ENCODE measurements at places on chromosomes 7 and 10.

- DNase-seq = no peak
Observed at GRCh38 chr7:40833888-40834234, 699.1 kb downstream of the SUGCT start.

DNA sequence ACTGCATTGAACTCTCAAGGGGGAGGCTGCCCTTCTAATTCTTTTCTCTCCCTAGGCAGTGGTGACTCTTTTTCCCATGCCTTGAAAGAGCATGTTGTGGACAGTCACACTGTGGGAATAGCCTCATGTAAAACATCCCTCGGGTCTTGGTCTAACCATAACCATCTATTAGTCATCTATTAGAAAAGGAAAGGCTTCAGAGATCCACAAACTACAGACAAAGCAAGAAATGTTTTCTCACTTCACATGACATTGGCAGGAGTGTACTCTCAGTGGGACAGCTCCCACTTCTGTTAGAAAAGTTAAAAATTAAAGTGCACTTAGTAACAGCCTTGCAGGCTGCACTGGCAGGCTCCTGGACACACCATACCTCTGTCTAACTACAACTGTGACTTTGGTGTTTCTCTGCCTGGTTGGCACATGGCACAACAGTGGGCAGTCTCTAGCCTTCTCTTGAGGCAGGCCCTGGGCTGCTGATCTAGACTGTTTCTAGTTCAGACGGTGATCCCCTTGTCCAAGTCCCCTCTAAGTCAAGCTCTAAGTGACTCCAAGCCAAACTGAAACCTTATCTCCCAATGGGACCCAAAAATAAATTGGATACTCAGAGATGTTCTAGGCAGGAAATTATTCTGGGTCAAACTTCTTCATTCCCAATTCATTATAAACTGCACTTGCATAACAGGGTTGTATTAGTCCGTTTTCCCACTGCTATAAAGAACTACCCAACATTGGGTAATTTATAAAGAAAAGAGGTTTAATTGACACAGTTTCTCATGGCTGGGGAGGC, 57.9 kb upstream of the ITGB1 start:
- DNase-seq = no peak

DNA sequence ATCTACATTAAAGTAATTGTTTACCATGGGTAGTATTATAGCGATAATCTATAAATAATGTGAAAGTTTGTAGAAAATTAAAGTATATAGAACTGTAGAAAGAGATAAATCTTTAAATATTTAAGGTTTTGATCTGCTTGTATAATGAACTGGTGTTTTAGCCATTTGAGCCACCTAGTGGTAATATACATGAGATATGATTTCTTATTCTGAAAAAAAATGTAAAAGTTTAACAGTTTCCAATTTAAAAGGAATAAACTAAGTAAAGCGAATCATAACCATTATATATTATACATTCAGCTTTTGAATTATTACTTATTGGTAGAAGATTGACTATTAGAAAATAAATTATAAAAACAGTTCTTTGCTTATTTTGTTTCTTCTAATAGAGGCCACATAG, 91.2 kb downstream of the OTUD1 start:
- no peak for DNase-seq

DNA sequence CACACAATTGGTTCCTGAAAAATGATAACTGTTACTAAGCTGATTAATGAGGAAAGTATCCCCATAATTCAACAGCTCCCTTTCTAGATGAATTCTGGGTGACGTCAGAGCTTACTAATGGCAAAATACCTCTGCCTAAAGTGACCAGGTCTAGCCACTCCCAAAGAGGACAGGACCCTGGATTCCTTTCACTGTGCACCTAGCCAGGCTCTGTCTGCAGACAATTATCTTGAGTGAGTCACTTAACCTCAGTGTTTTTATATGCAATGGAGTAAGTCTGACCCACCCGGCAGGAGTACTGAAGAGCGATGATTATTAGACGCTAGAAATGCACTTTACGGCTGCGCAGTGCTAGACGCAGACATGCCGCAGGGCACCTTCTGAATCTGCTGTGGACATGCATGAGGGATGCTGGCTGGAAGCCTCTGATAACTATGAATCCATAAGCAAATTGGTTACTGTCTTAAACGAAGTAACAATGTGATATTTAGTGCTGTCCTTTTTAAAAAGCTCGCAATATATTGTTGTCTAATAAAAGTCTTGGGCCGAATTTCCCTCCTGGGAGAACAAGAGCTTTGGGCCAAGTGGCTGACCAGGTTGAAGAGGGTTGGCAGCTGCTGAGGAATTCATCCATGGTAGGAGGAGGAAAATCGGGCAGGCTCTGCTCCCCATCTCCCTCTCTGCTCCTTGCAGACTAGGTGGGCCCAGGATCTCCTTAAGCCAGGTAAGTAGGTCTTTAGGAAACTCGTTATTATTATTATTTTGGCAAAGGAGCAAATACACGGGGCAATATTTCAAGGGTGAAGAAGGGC, 4.6 kb upstream of the INPP5A start:
- no peak for DNase-seq

DNA sequence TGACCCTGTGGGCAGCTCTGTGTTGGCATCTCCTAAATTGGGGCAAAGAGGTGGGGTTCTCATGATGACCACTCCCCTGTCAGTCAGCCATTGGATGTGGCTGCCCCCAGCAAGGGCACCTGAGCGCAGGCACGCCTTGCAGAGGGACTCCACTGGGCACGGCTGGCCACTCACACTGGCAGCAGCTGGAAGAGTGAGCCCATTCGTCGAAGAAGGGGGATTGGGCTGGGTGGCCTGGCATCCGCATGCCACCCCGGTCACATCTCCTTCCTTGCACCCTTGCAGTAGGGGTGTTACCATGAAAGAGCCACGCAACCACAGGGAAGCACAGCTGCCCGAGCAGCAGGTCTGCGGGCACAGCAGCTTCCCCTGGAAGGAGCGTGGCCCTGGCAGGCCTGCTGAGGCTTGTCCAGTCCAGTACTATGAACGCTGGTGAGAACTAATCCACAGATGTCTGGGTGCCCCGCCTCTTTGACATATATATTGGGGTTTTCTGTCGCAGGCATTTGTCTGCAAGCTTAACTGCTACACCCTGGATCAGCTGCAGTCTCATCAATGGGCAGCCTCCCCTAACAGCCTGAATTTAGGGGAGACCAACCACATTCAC, 25.7 kb upstream of the GRB10 start:
- no peak for DNase-seq

- no peak for DNase-seq
Observed at GRCh38 chr10:129946859-129947258, 17.2 kb downstream of the EBF3 start.

Data from stimulated activated CD4-positive, alpha-beta T cell treated with anti-CD3 and anti-CD28 coated beads, TNF-alpha, amount 100 ng/mL, for 4 hours (primary cell).